ENCODE measurements at places on chromosomes 4 and X.

DNA sequence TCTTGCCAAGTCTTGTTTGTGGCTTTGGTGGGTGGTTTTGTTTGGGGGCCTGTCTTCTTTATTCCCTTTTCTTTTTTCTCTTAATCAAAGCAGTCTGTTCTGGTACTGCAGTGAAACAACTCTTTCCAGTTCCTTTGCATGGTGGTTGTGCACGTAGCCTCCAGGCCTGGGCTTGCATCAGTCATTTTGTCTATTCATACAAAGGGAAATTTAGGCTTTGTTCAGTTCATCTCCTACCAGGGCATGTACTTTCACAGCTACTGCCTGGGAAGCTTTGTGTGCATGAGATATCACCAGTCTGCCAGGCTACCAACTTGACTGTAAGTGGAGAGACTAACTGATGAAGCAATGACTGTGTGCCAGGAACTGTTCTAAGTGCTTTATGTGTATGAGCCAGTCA lies 8.5 kb downstream of the TRIM2 start:
- no peak for DNase-seq

DNA sequence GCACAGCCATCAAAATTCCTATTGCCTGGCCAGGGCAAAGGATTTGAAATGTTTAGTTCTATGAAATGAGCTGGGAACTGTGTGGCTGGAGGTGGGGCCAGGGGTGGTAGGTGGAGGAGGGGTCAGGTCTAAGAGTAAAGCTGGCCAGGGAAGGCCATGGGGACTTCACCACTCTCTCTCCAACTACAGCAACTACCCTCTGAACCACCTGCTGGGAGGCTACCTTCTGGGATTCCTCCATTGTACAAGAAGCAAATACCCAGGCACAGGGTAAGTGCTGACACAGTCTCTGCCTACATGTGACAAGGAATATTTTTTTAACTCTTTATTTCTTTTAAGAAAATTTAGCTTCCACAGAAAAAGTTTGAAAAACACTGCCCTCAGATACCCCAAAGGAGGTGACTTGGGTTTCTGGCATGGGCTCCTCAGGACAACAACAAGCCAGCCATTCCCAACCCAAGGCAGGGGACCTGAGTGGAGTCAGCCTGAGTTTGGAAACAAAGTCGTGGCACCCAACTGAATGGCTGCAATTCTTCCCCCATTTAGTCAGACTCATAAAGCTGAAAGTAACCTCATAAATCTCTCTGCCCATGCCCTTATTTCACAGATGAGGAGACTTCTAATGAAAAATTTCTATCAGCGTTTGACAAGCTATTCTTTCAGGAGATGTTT lies 593.8 kb upstream of the DIPK2B start:
- no peak for DNase-seq

DNA sequence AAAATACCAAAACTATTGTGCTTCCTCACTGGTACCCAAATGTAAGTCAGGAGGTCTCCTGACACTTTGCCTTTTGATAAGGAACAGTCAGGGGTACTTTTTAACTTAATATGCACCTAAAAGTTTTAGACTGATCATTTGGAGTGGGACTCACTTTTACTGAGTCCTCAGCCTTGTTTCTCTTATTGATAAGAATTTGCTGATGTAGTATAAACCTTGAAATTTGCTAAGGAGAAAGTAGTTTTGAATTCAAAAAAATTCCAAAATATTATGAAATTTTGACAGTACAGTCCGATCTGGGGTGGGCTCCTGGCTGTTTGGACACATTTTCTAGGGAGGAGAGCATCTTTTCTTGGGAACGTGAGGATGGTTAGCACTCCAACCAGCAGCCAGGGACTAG lies 91.4 kb upstream of the GATB start:
- no peak for DNase-seq

DNA sequence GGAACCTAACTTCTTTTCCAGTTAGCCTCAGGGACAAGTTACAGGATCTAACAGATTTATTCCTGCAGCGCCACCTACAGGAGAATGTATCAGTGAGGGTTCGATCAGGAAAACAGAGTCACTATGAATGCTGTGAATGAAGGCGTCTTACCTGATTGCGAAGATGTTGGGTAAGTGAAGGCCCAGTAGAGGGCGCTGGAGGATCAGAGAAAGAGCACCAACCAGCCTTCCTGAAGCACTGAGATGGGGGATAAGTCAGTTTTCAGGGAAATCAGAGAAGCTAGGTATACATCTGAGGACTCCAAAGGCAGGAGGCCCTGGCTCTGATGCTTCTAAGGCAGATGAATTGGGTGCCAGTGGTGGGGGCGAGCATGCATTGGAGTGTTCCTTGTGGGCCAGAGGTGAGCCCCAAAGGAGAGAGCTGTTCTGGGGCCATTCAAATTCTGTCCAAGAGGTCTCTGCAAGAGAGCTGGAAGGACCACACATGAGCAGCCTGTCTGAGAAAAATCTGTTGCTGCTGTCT lies 169.9 kb upstream of the AADAT start:
- DNase-seq, result peak; percentile 74

DNA sequence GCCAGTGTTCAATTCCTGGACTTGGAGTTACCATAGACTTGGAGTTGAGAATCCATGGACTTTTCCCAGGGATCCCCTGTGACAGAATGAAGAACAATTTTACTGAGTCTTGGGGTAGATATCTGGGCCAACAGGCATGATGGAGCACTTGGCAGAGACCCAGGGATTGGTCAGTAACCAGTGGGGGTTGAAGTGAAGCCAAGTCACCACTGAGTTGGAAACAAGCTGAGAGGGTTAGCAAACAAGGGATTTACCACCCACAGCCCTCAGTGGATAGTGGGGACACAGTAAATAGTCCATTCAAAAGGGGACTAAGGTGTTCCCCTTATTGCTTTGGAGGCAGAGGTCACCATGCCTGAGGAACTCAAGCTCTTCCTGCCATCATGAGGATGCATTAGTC lies 281.7 kb downstream of the PPP1R2C start:
- DNase-seq, result no peak

- no peak for DNase-seq
Measured at GRCh38 chrX:13540602-13541001, 28.8 kb upstream of the EGFL6 start.

- DNase-seq, result no peak
Measured at GRCh38 chr4:163967263-163967662, 472.8 kb downstream of the TMA16 start.

GRCh38 chr4:150510176-150510865 lies 71.6 kb upstream of the MAB21L2 start:
- DNase-seq, result no peak

GRCh38 chr4:159855731-159856130 lies 752.9 kb downstream of the RAPGEF2 start:
- no peak for DNase-seq

- DNase-seq, result no peak
Measured at GRCh38 chrX:37716602-37717001, 31.0 kb downstream of the XK start.

Data from HEK293T (cell line).